Stimulated activated CD8-positive, alpha-beta memory T cell treated with anti-CD3 and anti-CD28 coated beads, Interleukin-15, amount 100 ng/mL, for 24 hours (primary cell): ENCODE measurements at places on chromosomes 7 and 10.
A peak's percentile ranks its signal among the peaks of the same experiment; 100 is the strongest.

DNA sequence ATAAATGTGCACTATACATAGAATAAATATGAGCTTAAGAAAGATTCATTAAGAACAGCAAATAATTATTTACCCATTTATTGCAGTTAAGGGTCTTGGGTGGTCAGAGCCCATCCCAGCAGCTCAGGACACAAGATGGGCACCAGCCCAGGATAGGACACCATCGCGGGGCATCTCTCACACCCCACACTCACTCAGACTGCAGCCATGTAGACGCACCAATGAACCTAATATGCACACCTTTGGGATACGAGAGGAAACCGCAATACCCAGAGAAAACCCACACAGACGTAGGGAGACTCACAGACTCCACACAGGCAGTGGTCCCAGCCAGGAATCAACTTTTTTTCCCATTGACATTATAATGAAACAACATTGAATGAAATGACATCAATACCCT, 36.0 kb downstream of the CARD11 start:
- no peak for DNase-seq

DNA sequence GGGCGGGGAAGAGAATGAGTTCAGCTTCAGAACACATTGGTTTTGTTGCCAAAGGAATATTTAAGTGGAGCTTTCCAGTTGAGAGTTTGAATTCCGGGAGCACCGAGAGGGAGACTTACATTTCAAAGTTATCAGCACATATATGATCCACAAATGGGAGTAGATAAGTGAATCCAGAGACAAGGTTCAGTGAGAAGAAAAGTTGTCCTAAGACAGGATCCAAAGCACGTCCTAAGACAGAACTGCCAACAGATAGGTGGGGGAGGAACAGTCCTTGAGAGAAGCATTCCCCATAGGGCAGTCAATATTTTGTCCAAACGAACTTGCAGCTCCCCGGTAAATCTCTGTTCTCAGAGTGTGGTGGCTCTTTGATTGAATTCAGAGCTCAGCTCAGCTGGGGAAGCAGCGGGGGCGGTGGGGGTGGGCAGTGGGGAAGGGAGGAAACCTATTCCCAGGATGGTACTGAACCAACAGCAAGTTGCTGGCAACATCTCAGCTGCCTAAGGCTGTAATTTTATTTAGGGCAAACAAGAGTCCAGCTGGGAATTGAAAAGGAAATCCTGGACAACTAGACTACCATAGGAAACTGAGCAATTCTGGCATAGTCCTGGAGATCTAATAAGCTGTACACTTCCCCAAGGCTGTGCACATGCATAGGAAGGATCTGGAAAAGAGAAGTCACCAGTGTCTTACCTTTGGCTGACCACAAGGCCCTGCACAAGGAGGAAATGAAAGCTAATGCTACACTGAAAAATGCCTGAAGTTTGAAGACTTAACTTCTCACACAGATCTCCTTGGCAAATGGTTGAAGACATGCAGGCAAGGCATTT, 94.2 kb upstream of the CXCL12 start:
- no peak for DNase-seq

DNA sequence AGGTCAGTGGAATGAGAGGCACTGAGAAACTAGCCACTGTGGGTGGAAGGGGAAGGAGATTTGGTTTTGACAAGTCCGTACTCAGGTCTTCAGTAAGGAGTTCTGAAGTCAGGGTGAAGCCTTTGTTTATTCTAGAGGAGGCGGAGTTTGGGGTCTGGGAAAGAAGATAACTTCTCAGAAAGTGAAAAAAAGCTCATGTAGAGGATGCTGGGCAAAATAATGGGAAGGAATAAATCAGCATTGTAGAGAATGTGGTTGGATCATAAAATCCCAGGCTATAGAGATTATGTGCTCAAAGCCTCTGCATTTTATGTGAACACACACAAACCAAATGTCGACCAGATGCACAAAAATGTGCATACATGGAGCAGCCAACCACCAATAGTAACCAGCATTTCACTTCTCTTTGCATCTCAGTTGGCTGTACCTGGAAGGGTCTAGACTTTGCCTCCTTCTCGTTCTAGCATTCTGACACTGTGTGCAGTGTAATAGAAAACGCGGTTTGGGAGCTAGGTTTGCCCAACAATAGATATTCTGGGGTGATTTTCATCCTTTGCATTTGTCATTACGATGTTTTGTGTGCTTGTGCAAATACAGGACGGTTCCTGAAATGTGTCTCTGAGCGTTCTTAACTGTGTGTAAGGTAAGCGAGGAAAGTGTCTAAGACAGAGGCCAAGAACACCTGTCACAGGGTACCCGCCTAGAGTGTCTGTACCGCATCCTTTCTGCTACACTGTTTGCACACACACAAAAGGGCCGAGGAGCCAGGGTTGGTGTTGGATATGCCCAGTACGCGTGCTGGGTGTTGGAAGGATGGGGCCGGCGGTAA, 603 bp upstream of the HECW1 start:
- no peak for DNase-seq

DNA sequence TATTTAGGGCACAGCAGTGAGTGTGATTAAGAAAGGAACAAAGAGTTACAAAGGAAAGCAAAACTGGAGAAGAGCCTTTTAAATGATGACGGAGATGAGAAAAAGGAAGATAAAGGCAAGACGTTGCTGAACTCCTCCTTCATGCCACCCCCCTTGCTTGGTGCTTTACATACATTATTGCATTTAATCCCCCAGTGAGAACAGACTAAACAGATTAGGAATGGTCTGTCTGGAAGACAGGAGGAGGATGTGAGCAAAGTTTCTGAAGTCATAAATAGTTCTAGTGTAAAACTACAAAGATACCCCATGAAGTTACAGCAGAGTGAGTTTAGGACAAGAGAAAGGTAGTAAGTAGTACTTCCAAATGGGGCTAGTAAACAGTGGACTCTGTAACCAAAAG, 113.5 kb downstream of the PLCE1 start:
- DNase-seq: no peak

DNA sequence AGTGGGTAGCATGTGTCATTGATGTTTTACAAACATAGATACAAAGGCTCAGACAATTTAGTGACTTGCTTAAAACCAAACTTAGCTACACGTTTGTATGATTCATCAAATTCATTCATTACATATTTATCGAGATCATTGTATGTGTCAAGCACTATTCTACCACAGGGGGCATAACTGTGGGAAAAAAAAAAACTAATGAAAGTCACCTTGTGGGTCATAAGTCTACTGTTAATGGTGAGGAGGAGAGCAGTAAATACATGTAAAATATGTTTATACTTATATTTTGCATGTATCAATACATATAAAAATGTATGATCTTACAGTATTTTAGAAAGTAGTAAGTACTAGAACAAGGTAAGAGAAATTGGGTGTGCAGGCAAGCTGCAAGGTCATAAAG, 933.8 kb downstream of the IPMK start:
- no peak for DNase-seq

DNA sequence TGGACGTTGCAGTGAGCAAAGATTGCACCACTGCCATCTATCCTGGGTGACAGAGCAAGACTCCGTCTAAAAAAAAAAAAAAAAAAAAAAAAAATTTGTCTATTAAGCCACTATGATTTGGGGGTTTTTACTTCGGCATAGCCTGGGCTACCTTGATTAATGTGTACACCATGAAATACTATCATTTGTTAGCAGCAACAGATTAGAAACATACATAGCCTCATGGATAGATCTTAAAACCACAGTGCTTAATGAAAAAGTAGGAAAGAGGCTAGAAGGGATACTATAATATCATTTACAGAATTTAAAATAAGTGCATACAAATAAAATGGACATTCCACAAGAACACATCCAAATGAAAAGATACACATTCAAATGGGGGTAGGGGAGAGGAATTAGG, 77.3 kb upstream of the IL6 start:
- no peak for DNase-seq

GRCh38 chr7:25503306-25503705, 275.0 kb upstream of the NPVF start:
- no peak for DNase-seq

GRCh38 chr10:13959443-13960359, 371.0 kb downstream of the FRMD4A start:
- no peak for DNase-seq

DNA sequence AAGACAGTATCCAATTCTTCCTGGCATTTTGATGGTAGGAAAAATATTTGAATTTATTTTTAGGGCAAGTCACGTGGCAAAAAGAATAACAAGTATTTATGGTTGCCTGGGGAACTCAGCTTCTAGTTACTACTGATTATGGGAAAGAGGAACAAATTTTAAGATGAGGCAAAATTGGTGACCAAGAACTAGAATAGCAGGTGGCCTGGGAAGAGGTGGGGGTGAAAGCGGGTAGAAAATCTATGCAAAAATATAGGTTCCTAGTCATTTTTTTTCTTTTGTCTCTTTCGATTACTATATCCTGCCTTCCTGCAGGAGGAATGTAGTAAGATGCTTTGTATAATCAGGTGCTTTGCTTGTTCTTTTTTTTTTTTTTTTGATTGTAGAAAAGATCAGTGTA, 27.8 kb downstream of the ENTPD1 start:
- no peak for DNase-seq

- DNase-seq: no peak
Measured at GRCh38 chr7:99730238-99730810, 4.7 kb downstream of the CYP3A7 start.

DNA sequence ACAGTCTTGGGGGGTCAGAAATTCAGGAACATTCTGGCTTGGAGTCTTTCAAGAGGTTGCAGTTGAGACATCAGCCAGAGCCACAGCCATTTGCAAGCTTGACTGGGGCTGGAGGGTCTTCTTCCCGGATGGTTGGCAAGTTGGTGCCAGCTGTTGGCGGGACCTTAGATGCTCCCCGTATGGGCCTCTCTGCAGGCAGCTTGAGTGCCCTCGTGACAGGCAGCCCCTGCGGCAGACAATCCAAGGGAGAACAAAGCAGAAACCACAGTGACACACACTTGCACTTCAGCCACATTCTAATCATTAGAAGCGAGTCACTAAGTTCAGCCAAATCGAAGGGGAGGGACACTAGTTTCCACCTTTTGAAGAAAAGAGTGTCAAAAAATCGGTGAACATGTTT, 59.4 kb upstream of the MXI1 start:
- no peak for DNase-seq

GRCh38 chr10:29446327-29446726, 157.5 kb downstream of the LYZL1 start:
- no peak for DNase-seq

GRCh38 chr7:30780941-30781340, 9.7 kb downstream of the MINDY4 start:
- no peak for DNase-seq

GRCh38 chr10:73889014-73889413, 14.7 kb upstream of the CAMK2G start:
- DNase-seq: no peak

- DNase-seq: no peak
Measured at GRCh38 chr7:121046893-121047468, 58.5 kb downstream of the CPED1 start.

DNA sequence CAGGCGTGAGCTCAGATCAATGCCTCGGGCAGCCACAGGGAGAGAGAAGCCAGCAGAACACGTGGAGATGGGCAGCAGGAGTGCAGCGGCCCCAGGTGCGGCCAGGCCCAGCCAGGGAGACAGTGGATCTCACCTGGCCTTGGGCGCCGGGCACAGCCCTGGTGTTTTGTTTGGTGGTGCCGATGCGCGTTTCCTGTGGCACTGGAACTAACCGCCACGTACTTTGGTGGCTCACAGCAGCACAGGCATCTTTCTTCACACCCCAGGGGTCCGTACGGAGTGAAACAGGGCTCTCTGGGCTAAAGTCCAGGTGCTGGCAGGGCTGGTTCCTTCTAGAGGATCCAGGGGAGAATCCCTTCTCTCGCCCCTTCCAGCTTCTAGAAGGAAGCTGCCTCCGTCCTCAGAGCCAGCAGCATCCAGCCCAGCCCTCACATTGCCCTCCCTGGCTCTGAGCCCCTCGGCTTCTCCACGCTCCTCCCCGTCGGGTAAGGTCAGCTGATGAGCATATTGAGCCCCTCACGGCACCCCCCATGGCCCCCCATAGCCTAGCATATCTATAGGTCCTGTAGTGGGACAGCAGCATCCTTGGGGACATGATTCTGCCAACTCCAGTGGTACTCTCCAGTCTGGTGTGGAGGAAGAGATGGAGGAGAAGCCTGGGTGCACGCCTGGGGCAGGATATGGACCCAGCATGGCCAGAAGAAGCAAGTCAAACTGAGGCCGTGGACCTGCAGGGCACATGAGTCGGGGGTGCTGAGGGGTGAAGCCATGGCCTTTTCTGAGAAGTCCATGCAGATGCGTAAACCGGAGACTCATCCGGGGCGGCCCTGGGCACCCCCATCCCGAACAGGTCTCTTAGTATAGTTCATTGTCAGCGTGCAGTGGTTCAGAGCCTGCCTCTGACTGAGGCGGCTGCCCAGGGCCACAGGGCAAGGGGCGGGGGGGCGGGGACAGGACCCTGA, 43.4 kb upstream of the PPP2R2D start:
- DNase-seq: no peak

GRCh38 chr10:120336911-120337540, 120.0 kb upstream of the PLPP4 start:
- DNase-seq: peak; percentile 17

GRCh38 chr10:99781734-99782429, 558 bp upstream of the ABCC2 start:
- DNase-seq: no peak

DNA sequence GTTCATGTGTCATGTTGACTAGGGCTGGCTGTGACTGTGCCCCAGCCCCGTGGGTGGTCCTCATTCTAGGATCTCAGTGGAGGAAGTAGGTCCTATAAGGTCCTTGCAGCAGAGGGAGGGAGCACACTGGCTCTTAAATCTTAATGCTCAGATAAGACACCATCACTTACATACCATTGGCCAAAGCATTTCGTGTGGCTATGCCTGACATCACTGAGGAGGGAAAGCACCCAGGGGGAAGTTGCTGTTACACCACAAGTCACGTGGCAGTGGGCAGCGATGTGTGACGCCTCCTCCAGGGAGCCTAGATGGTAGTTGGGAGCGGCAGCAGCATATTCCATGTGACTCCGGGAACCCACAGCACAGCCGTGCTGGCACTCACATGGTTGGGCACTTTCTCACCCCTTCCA, 224.7 kb upstream of the SH2B2 start:
- no peak for DNase-seq

DNA sequence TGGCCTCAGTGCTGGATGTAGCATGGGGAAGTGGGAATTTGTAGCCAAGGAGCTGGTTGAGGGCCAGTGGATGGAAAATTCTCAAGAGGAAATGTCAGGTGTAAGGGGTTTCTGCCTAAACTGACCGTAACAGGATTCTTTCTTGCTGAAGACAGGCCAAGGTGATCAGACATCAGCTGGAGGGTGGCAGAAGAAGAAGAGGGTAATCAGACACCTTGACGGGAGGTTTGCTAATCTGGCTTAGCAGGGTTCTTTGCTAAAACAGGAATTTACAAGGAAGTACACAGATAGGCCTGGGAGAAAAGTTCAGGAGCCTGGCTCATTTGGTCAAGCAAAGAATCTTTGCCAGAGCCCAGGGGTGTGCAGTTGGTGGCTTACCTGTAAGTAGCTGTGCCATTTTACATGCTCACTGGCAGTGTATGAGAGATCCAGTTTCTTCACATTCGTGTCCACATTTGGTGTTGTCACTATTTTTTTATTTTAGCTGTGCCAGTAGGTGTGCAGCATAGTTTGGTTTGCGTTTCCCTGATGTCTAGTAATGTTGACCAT, 73.7 kb downstream of the BMPR1A start:
- no peak for DNase-seq
